Activated CD4-positive, alpha-beta T cell treated with anti-CD3 and anti-CD28 coated beads for 24 hours (primary cell): ENCODE measurements at places on chromosomes 6 and 20.

GRCh38 chr6:122726649-122727048, 52.9 kb upstream of the FABP7 start:
- no peak for DNase-seq

- no peak for DNase-seq
Measured at GRCh38 chr6:73667798-73668197, 14.0 kb upstream of the SLC17A5 start.

GRCh38 chr6:142246960-142247359, 54.8 kb upstream of the ADGRG6 start:
- DNase-seq: no peak

DNA sequence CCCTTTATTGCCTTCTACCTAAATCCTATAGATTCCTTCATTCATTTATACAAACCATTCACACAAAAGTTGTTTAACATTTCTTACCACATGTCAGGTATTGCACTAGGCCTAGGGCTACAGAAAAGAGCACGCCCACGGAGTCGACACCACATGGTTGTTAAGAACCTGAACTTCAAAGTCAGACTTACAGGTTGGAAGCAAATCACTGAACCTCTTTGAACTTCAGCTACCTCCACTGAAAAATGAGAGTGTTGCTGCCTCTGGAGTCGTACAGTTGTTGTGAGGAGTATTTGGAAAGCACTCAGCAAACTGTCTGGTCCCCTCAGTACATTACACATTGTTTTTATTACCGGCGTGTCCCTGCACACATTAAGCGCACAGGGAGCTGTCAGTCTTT, 3.3 kb upstream of the SLPI start:
- no peak for DNase-seq

- DNase-seq: no peak
Measured at GRCh38 chr20:17675519-17676377, 6.3 kb downstream of the RRBP1 start.

GRCh38 chr6:132612449-132613108, 11.5 kb downstream of the TAAR2 start:
- DNase-seq: no peak

GRCh38 chr20:45091366-45091765, 9.6 kb downstream of the KCNS1 start:
- no peak for DNase-seq

DNA sequence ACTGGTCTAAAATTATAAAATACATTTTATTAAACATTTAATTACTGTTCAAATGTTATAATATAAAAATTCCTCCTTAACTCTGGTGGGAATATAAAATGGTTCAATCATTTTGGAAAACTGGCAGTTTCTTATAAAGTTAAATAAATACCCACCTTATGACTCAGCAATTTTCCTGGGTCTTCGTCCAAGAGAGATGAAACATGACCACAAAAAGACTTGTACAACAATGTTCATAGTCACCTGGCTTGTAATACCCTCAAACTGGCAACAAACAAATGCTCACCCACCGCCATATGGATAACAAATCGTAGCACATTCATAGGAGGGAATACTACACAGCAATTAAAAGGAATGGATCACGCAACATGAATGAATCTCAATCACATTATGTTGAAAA, 66.0 kb upstream of the RIN2 start:
- no peak for DNase-seq

DNA sequence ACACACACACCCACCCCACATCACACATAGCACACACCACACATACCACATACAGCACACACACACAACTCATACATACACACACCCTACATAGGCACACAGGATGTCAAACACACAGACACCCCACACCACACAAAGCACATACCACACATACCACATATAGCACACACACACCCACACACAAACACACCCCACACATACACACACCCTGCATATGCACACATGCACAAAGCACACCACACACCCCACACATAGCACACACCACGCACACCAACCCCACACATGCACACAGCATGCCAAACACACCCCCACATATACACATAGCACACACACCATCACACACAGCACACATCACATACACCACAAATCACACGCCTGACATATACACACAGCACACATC, 79.1 kb downstream of the RAMACL start:
- no peak for DNase-seq

GRCh38 chr6:43963877-43964658, 163.2 kb downstream of the MRPL14 start:
- DNase-seq: no peak

GRCh38 chr20:2130062-2130591, 28.5 kb downstream of the STK35 start:
- no peak for DNase-seq

DNA sequence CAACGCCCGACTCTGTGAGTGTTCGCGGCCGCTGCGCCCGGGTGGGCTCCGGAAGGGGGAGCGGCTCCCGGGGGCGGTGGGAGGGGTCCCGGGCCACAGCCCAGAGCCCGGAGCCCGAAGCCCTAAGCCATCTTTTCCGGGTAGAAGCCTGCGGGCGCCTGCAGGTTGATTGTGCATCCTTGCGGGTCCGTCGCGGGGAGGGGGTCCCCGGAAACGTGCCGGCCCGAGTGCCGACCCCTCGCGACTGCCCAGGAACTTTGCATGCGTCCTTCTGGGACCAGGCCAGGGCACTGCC, 413 bp downstream of the PTPRA start:
- peak; percentile 25 for DNase-seq

- no peak for DNase-seq
Measured at GRCh38 chr6:51934098-51934497, 153.3 kb downstream of the PKHD1 start.
